ENCODE measurements at places on chromosomes 13 and 19.

GRCh38 chr19:55044771-55045716 is 7.0 kb upstream of the GP6 start:
- no peak for DNase-seq

DNA sequence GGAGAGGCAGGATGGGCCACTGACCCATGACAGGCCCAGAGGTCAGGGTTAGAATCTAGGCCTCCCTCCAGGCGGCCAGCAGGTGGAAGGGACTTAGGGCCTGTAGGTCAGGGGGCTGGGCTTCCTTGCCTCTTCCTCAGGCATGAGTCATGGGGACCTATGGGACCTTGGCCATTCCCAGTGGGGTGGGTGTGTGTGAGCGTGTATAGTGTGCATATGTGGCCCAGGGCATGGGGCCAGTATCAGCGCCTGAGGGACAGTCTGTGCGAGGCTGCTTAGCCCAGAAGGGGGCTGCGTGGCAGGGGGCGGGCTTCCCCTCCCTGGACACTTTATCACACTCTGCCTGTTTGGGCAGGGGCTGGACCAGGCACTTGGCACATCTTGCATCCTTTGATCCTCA is 13.3 kb downstream of the KCTD15 start:
- no peak for DNase-seq

DNA sequence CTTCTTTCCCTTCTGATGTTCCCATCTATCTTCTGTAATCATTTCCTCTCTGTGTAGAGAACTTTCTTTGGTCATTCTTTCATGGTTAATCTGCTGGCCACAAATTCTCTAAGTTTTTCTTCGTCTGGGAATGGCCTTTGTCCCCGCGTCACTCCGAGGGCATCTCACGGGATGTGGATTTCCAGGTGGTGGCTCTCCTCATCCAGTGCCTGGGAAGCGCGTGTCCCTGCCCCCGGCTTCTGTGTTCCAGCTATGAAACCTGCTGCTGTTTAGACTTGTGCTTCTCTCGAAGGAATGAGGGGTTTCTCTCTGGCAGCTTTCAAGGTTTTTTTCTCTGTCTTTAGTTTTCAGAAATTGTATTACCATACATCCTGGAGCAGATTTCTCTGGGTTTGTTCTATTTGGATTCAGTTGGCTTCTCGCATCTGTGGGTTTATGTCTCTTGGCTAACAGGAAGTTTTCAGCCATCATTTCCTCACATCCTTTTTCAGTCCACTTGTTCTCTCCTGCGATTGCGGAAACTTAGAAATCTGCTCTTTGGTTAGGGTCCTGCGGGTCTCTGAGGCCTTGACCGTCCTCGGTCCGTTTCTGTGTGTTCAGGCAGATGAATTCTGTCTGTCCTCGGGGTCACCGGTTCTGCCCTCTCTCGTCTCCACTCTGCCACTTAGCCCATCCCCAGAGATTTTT is 36.9 kb upstream of the DCUN1D2 start:
- no peak for DNase-seq

DNA sequence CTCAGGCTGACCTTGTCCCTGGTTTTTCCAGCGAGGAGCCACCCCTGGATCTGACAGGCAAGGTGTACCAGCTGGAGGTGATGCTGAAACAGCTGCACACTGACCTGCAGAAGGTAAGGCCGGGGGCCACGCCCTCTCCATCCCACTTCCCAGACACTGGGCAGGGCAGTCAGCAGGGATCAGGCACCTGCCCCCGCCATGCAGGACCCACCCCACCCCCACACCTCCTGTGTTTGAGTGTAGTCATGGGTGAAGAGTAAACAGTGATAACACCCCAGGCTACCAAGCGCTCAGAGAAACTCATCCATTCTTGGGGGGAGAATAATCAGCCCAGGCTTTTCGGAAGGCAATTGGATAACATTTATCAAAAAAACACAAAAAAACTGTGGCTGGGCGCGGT is 19.9 kb downstream of the DPF1 start:
- DNase-seq: no peak

- DNase-seq: no peak
Observed at GRCh38 chr13:74187564-74187963, 53.4 kb upstream of the KLF12 start.

- no peak for DNase-seq
Observed at GRCh38 chr13:106324444-106324843, 211.0 kb downstream of the EFNB2 start.

GRCh38 chr13:32334671-32335070 is 19.4 kb downstream of the BRCA2 start:
- DNase-seq: no peak

DNA sequence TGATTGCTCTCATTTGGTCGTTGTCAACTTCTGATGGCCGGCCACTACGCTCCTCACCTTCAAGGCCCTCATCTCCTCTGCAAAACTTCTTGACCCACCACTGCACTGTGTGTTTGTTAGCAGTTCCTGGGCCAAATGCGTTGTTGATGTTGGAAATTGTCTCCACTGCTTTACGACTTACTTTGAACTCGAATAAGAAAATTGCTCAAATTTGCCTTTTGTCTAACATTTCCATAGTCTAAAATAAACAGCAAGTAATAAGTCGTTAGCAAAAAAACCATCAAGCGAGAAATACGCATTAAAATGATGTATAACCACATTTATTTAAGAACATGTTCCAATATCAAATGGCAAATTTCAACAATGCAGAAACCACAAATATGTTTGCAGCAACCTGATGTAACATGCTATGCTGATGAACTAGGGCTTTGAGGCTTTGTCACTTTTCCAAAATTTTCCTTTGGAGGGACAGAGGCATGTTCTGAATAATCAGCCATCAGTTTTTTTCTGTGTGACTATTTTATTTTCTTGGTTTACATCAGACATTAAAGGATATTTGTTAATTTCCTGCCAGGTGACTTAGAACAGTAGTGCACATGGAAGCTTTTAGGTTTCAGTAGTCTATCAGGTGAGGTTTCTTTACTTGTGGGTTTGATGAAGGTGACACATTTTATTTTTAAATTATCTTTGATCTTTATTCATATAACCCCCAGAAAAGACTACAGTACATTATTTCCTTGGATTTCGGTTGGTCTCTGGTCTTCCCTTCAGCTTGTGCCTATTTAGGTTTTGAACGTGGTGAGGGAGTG is 74.7 kb upstream of the TEX29 start:
- no peak for DNase-seq

DNA sequence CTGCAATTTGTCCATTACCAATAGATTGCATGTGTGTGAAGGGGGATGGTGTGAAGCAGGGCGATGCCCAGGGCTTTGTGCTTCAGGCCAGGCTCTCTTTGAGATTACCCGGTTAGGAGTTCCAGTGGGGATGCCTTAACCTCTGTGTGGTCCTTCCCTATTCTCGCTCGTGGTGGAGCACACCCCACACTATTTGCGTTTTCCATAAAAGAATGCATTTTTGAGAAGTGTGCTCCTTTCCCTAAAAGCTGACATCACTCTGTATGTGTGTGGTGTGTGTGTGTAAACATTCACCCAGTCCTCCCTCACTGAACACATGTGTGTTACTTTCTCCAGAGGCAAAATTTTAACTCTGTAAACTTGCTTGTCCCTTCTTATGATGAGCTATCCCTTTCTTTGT is 308.3 kb downstream of the SLC7A1 start:
- DNase-seq: no peak

GRCh38 chr19:40646743-40647254 is 43.7 kb downstream of the NUMBL start:
- no peak for DNase-seq

DNA sequence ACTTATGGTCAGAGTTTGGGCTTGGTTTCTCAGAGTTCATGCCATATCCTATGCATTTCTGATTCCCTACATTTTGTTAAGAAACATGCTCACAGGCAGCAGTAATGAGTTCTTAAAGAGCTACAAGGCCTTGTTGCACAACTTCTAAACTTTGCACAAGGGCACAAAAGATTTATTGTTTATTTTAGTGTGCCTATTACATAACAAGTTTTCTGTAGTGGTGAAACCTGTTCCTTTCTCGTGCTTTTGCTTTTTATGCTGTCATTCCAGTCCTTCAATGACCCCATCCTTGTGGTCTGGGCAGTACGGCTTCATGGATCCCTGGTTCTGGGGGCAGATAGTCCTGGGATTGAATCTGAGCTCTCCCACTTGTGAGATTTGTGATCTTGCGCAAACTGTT is 17.8 kb downstream of the ZNF507 start:
- no peak for DNase-seq

GRCh38 chr13:20390526-20391175 is 135.0 kb downstream of the CRYL1 start:
- DNase-seq: no peak

- DNase-seq: no peak
Observed at GRCh38 chr13:28754698-28755545, 36.2 kb upstream of the SLC46A3 start.

GRCh38 chr13:23621316-23621645 is 51.1 kb downstream of the TNFRSF19 start:
- no peak for DNase-seq

DNA sequence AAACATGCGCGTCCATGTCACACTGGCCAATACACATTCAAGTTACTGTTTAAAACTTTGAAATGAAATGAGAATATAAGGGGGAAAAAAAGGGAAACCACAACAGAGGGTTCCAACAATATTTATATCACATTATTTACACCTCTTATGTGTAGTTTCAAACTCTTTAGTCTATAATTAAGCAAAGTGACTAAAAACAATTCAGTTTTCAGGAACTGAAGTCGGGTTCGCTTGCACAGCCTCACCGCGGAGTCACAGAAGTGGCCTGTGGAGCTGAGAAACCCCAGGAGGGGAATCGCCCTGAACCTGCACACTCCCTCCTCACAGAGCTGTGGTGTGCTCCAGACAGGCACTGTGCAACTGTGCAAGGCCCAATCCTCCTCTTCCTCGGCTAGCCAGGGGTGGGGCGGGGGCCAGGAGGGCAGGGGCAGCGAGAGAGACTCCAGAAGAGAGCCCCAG is 75.9 kb downstream of the STK24 start:
- peak; percentile 60 for DNase-seq

GRCh38 chr19:44570984-44571684 is 41.7 kb upstream of the CEACAM20 start:
- DNase-seq: peak; percentile 19

DNA sequence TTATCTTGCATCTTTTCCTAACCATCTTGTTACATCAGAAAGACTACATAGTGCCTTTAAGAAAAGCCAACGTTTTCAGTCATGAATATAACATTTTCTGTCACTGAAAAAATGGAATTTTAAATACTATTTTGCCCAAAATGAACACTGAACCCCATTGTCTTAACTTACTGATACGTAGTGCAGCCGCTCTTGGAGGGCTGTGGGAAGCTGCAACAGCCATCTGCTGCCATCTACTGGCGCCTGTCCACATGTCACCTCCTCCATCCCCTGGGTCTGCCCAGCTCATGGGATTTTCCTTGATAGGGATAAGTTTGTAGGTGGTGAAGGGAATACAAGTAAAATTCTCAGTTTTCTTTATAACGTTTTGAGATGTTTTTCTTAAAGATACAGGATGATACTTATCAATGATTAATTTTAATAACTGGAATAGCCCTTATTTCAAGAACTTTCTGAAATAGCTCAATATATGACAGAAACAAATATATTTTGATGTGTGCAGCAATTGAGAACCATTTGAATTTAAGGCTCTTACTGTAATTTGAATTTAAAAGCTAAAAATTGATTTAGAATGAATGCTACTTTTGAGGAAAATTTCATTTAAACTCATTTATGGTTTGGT is 73.7 kb downstream of the GGACT start:
- DNase-seq: no peak

DNA sequence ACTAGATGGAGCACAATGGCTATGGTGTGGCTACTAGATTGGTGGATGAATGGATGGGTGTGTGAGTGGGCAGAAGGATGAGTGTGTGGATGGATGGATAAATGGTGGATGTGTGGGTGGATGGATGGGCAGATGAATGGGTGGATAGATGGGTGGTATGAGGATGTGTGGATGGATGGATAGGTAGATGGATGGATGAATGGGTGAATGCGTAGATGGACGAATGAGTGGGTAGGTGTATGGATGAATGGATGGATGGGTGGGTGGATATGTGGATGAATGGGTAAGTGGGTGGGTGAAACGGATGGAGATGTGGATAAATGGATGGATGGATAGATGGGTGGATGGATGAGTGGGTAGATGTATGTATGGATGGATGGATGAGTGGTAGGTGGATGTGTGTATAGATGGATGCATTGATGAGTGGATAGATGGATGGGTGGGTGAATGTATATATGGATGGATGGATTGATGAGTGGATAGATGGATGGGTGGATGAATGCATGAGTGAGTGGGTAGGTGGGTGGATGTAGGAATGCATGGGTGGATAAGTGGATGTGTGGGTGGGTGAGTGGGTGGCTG is 114.2 kb downstream of the TEX29 start:
- DNase-seq: no peak

GRCh38 chr13:25963674-25964073 is 88.1 kb downstream of the SHISA2 start:
- DNase-seq: no peak

GRCh38 chr13:31912647-31913401 is 118.8 kb upstream of the FRY start:
- no peak for DNase-seq

- DNase-seq: peak; percentile 15
Observed at GRCh38 chr13:97976610-97977521, 23.4 kb downstream of the IPO5 start.

GRCh38 chr13:73069206-73069805 is 10.5 kb downstream of the KLF5 start:
- DNase-seq: no peak

- DNase-seq: no peak
Observed at GRCh38 chr19:13017306-13018034, 22.2 kb downstream of the NFIX start.

GRCh38 chr19:45881909-45882528 is 3.9 kb downstream of the IRF2BP1 start:
- no peak for DNase-seq

- no peak for DNase-seq
Observed at GRCh38 chr13:99704390-99704789, 203.1 kb downstream of the TM9SF2 start.

DNA sequence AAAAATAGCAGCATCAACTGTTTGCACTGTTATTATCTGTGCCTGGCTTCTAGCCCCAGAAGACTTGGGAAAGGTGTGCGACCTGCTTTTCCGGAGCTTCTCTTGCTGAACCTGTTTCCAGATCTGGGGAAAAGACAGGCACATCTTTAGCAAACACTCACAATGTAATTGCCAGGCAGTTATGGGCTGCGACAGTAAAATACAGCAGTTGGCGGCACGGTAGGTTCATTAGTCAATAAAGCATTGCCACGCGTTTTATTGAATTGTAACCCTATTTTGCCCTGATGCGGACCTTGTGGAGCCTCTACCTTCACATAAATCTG is 223.7 kb upstream of the TSHZ3 start:
- no peak for DNase-seq

- no peak for DNase-seq
Observed at GRCh38 chr13:50247223-50247622, 232.0 kb downstream of the KCNRG start.

All from GM12864 (cell line).